ENCODE measurements at places on chromosomes 3 and 15.

DNA sequence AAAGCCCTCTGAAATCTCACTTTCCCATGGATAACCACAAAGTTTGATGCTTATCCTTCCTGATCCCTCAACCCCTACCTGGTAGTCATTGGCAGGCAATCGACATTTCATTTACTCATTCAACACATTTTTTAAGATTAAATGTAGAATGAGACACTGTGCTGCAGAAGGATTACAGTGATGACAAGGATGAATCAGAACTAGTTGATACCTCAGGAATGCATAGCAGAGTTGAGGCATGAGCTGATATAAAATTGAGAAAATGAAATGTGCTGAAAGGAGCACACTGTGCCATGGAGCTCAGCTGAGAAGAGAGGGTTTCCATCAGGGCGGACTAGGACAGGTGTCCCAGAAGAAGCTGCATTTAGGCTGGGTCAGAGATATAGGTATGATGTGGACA lies 48.9 kb upstream of the ACTL6A start:
- DNase-seq, result no peak

DNA sequence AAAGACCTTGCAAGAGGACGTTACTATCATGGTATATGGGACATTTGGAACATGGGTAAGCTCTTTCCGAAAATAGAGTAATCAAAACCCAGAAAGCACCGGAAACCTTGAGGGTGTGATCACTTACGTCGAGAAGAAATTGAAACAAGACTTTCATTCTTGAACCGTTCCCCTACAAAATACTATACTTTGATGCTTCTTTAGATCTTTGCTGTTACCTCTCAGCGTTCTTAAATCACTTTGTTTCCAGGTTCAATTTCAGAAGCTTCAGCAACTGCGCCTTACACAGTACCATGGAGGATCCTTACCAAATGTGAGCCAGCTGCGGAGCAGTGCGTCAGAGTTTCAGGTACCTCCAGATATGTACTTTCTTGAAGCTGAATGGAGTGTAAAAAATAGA lies 10.1 kb downstream of the CRTC3 start:
- no peak for DNase-seq

- no peak for DNase-seq
These were observed 9.8 kb upstream of the TMEM115 start for GRCh38 chr3:50369012-50369670.

DNA sequence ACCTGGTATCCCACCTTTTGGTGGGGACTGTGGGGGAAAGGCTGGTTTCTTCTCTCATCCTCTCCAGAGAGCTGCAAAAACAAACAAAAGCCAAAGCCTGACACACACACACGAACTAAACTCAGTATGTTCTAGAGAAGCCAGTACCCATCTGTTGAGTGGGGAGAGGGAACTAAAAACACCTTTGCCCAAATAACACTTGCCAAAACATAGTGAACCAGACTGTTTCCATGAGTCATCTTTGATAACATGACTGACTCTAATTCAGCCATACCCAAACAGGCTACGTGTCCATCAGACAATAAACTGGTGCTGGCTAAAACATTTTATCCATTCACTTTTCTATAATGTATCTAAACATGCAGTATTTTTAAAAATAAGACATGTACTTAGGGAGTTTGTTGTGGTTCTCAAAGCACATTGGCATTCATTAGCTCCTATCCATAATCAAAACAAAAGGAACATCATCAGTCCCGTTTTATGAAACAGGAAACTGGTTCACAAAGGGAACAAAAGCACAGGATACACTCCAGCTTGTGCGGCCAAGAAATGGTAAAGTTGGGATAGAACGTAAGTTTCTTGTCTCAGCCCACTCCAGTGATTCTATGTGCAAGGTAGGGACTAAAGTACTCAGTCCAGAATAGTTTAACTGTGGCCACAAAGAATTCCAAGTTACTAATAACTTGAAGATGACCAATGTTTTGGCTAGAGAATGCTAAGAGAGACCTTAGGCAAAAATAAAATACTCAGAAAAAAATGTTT lies 16.1 kb downstream of the LYSMD2 start:
- DNase-seq, result no peak

GRCh38 chr3:172268868-172269267 lies 179.4 kb downstream of the GHSR start:
- DNase-seq, result no peak

DNA sequence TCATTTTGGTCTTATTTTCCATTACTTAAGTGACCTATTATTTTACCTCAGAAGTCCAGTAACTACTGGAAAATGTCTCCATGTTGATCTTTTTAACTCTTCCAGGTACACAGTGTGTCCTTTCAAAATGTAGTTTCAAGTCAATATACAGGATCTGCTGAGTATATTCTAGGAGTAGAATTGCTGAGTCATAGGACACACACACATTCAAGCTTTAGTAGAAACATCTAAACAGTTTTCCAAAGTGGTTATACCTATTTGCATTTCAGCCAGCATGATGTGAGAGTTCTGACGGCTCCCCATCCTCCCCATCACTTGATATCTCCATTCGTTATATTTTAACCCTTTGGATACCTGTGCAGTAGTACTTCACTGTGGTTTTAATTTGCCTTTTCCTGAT lies 271.9 kb downstream of the MCTP2 start:
- DNase-seq, result no peak

DNA sequence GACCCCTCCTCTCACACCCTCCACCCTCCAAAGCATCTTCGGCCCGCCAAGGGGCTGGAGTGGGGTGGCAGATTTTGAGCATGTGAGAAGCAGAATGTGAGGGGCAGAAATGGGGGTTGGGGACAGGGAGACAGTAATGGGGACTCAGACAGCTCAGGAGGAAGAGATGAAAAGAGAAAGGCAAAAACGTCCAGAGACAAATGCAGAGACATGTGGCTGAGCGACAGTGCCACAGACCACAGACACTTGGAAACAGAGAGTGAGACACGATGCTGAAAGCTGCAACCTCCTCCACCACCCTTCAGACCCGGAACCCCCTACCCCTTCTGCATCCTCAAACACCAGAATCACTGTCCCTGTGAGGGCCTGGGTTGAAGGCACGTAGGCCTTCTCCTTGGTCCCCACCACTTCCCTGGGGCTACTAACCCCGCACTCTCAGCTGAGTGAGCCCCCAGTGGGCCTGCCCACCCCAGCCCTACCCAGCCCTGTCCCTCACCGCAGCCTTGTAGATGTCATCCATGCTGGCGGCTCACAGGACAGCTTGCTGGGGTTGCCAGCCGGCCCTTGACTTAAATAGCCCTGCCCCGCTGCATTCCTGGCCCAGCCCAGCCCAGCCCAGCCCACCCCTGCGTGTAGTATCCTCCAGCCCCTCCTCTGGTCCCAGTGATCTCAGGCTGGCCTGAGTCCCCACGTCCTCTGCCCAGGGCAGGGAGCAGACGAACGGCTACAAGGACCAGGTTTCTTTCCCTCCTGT lies at the start of gene TNNC1:
Gene TNNC1, minus strand, starts transcription at position 546 of the 754 bp plus-strand sequence. Its CDS starts 26 bp downstream, at position 520.
- DNase-seq, result no peak

- DNase-seq, result peak; percentile 64
These were observed at the start of gene NRROS for GRCh38 chr3:196639483-196640296. Gene NRROS, plus strand, starts transcription at chr3:196639694. Its CDS starts 14,846 bp downstream, at chr3:196654540.

GRCh38 chr15:33757516-33758232 lies 210.6 kb upstream of the CHRM5 start:
- no peak for DNase-seq

All from pons (tissue), 1 donor.